ENCODE measurements at places on chromosomes 1 and 21.

- DNase-seq, result no peak
Observed at GRCh38 chr1:209029737-209030136, 553.8 kb upstream of the CAMK1G start.

- DNase-seq, result peak; percentile 7
Observed at GRCh38 chr1:187038784-187039183, 210.0 kb downstream of the PLA2G4A start.

GRCh38 chr1:31723828-31724359 is 20.1 kb upstream of the COL16A1 start:
- DNase-seq, result no peak

DNA sequence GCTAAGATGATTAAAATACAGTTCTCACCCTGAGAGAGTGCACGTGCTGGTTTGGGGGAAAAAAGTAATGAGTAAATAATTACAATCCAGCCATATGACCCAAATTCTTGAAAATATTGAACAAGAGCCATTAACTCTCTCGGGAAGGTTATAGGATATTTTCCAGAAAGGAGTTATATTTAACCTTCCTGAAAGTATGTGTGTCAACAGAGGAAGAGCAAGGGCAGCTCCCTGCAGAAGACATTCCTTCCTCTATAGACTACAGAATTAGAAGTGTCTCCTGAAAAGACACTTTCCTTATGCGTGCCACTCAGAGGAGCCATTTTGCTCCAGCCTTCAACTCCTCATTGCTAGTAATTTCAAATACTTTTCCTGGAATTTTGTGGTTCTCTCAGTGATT is 648.7 kb downstream of the USP25 start:
- no peak for DNase-seq

DNA sequence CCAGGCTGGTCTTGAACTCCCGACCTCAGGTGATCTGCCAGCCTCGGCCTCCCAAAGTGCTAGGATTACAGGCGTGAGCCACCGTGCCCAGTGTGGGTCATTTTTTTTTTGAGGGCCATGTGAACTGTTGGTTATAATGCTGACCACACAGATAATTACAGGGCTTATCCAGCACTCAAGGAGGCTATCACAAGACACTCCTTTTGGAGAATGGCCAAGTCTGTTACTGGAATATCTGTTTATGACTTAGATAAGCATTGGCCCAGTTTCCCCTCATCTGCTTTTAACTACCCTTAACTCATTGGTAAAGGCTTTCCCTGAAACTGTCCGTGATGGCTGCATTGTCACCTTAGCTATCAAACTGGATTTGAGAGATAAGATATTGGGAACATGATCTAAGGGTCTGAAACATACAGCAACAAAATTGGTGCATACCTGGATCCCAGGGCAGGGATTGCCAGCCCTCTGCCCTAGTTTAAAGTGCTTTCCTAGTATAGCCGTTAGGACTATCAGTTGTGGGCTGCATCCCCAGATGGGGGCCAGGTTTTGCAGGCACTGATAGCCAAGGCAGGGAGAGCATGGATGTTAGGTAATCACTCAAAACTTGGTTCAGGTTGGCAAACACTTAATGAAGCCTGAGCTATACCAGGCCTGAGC is 15.6 kb downstream of the SZT2 start:
- DNase-seq, result no peak

DNA sequence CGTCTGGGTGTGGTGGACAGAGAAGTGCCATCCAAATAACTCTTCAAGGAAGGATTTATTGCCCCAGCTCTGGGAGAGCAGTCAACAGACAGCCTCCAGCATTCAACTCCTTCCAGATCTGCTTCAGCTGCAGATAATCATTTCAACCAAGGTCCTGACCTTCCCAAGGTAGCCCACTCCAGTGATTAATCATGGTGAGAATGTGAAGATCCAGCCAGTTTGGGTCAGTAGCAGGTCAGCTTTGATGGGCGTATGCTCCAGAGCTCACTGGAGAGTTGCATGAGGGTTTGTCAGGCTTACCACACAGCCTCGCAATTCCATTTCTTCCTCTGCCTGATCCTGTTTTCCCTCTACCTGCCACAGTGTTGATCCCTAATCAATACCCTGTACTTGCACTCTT is 214.5 kb upstream of the ZRANB2 start:
- DNase-seq, result no peak

GRCh38 chr1:204979891-204980649 is 62.9 kb upstream of the CNTN2 start:
- DNase-seq, result no peak

DNA sequence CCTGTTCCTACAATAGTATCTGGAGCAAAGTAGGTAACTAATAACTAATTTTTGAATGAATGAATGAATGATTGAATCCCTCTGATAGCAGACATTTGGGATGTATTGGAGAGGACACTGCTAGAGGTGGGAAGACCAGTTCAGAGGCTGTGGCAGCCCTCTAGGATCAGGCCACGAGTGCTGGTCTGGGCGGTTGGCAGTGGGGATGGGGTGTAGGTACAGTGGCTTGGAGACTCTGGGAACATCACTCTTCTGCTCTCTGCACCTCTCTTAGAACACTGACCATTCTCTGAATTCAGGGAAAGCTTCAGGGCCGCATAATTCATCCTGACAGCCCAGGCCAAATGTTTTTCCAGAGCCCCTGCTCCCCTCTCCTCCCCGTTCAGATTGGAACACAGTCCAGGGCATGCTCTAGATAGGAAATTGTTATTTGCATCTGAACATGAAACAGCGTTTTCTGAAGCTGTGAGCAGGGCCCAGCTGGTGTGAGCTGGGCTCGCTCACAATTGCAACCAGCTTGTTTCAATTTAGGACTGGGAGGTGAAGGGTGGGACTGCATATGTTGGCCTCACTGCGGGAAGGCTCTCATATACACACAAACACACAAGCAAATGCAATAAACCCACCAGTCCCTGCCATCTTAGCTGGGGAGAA is 253.1 kb upstream of the USP24 start:
- no peak for DNase-seq

DNA sequence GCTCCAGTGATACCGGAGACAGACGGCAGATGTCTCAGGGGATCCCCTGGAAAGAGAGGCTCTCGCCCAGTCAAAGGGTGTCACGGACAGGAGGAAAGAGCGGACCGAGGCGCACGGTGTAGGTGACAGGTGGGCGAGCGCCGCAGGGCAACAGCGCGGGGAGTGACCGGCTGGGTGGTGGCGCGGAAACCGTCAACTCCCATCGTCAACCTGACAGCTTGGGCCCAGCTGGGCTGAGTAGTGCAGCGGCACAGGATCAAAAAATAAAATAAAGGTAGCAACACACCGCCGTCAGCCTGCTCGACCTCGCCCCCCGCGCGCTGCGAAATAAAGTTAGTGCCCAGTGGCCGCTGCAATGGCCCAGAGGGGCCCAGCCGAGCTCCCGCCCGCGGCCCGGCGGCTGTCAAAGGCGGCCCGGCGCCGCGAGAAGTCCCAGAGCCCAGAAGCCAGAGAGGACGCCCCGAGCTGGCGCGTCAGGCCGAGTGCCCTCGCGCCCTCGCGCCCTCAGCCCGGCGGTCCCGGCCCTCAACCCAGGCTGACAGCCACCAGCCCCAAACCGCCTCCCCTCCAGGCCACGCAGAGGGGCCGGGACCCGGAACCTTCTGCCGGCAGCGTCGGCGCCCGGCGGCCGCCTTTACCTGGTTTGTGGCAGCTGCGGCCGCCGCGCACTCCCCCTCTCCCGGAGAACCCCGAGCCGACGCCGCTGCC is at the start of gene LYST:
TSS of gene LYST (minus strand) at position 702 of the 708 bp plus-strand sequence. CDS start 36,489 bp downstream, outside the sequence.
- DNase-seq, result no peak

DNA sequence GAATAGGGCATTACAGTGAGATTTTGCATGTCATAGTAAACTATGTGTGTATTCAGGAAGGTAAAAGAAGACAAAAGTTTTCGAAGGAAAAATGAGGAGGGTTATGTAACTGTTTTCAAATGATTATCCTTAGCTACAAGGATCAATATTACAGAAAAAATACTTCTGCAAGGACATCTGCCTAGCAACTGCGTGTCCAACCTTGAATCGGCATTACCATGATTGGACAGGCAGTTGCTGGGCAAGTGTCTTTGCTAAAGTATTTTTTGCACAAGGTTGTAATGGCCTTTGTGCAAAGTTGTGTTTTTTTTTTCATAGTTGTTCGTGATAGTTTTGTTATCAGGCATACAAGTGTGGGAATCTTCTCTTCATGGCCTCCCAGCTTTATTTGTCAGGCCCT is 136.8 kb downstream of the FASLG start:
- DNase-seq, result no peak

DNA sequence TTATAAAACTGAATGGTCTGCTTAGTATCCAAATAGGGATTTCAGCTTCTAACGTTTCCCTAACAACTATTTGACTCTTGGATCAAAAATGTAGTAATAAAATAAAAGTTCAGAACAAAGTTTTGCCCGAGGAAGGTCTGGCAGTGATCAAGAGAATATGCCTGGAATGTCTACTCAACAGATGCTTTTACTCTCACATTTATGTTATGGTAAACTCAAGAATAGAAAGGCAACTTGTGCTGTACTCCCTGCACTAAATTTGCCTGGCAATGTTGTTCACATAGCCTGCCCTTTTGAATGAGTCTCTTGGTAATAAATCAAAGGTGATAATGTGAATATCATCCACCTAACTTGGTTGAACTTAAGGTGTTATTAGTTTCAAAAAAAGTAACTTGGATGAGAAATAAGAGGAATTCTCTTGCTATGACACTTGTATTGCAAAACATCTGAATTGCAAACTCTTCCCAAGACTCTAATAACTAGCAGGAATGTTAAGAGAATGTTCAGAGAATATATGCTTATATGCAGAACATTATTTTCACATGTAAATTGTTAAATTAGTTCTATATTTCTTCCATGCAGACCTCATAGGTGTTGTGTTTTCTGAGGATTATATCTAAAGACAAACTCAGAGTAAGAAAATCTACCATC is 215.8 kb downstream of the COL24A1 start:
- DNase-seq, result no peak

GRCh38 chr1:150362721-150363425 is 1.1 kb upstream of the RPRD2 start:
- DNase-seq, result no peak

DNA sequence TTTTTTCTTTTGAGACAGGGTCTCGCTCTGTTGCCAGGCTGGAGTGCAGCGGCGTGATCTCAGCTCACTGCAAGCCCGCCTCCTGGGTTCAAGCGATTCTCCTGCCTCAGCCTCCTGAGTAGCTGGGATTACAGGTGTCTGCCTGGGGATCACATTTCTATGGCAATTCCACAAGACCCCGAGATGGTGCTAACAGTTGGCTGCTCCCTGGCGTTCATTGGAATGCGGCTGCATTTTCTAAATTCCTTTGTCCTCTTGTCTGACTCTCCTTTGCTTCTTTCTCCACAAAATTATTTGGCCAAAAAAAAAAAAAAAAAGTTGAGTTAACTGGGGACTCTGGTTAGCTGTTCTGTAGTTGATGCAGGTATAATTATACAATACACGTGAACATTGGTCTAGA is 176.4 kb downstream of the ETS2 start:
- no peak for DNase-seq

- no peak for DNase-seq
Observed at GRCh38 chr1:151737479-151737878, 16.2 kb downstream of the RIIAD1 start.

DNA sequence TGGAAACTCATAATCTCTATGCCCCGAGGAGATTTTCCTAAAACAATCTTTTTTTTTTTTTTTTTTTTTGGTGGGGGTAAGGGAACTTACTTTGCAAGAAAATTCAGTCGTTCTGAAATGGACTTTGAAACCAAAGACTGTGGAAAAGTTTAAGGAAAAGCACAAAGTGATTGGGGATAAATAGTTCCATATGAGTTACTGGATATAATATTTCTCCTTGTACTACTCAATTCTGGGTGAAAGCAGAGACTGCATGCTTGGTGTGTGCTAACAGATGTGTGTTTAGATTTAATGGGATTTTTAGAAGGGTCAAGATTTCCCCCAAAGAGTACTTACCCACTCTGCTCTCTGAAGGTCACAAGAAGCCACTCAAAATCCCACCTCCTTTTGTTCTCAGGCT is 204.9 kb upstream of the USP24 start:
- DNase-seq, result no peak

DNA sequence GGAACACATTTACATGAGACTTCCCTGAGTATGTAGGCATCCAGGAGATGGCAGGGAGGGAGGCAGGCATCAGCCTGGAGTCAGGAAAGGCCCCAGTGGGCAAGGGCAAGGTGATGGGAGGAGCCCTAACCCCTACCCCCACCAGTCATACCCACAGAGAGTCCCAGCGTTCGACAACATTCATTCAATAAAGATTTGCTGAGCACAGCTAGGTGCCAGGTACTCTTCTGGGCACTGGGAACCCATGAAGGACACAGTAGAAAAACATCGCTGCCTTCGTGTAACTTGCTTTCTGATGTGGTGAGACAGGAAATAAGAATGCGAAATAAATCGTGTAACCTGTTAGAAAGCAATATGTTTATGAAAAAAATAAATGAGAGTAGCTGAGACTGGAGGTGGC is 77.3 kb upstream of the GADD45A start:
- DNase-seq, result no peak

GRCh38 chr1:2548068-2548589 is 8.0 kb upstream of the TNFRSF14 start:
- no peak for DNase-seq

- DNase-seq, result no peak
Observed at GRCh38 chr1:185556561-185556960, 177.6 kb upstream of the HMCN1 start.

- DNase-seq, result no peak
Observed at GRCh38 chr1:215569986-215570824, 3.1 kb downstream of the KCTD3 start.

GRCh38 chr1:246450611-246451251 is 56.3 kb downstream of the SMYD3 start:
- no peak for DNase-seq
